Activated CD8-positive, alpha-beta memory T cell treated with anti-CD3 and anti-CD28 coated beads, Interleukin-2, amount 50 U/mL, for 48 hours (primary cell): ENCODE measurements at places on chromosomes 13 and 19.
A peak's percentile ranks its signal among the peaks of the same experiment; 100 is the strongest.

GRCh38 chr13:31891472-31891871 lies 140.1 kb upstream of the FRY start:
- no peak for DNase-seq

- no peak for DNase-seq
These were observed 58.3 kb downstream of the DOCK9 start for GRCh38 chr13:98919566-98919965.

GRCh38 chr19:1465191-1466016 lies 13.6 kb downstream of the C19orf25 start:
- DNase-seq, result peak; percentile 71

GRCh38 chr13:81697826-81698225 lies 1356.9 kb upstream of the SPRY2 start:
- DNase-seq, result no peak

GRCh38 chr19:33628921-33629825 lies 7.4 kb downstream of the CHST8 start:
- DNase-seq, result peak; percentile 28

- DNase-seq, result no peak
These were observed 64.2 kb downstream of the MCF2L start for GRCh38 chr13:113033054-113033850.

GRCh38 chr19:10033614-10034013 lies 20.3 kb downstream of the RDH8 start:
- no peak for DNase-seq

DNA sequence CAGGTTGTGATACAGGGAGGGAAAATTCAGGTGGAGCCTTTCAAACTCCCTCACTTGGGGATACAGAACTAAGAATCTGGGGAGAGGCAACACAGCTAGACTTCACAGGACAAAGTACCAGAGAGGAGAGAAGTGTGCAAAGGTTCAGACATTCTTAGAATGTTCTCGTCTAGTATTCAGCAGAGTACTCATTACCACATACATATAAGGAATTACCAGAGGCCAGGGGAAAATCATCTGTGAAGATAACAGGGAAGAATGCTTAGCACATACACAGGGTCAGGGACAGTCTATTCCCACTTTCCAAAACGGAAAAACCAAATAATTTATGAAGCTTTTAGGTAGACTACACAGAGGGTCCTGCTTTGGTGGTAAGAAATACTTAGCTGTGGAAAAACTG lies 58.1 kb downstream of the TRPC4 start:
- DNase-seq, result no peak

GRCh38 chr13:99034333-99035085 lies 56.6 kb upstream of the DOCK9 start:
- no peak for DNase-seq

DNA sequence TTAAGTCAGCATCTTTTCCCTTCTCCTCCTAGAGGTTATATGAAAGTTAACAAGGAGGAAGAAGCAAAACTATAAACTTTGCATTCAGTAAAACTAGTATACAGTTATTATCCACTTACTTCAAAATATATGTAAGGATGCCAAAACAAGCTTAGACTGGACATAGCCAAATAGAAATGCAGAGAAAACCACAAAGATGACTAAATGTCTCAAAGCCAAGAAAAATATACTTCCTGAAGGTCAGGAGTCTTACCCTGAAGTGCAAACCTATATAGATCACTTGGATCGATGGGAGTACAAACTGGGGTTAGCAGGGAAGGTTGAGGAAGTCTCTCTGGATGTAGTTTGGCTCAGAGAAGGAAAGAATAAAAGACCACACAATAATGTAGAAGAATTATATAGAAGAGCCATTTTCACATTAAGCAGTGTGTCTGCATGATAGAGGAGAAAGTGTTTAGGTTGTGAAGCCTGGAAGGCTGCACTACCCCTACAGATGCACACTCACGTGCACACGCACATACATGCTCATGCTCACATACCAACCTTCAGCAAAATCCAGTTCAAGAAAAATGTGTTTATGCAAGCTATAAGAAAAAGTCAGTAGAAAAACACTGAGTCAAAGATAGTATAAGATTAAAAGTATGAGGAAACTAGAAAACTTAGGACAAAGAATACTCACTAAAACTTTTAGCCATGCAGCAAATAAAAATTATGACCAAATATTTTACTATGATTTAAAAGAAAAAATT lies 112.1 kb upstream of the RXFP2 start:
- no peak for DNase-seq

- DNase-seq, result no peak
These were observed 310.4 kb downstream of the SPRY2 start for GRCh38 chr13:80030491-80030890.

GRCh38 chr13:76993021-76993420 lies 1.1 kb downstream of the CLN5 start:
- no peak for DNase-seq

- no peak for DNase-seq
These were observed 351.4 kb downstream of the KCNRG start for GRCh38 chr13:50366488-50367174.

GRCh38 chr19:55258476-55258827 lies 365 bp downstream of the PPP6R1 start:
- DNase-seq, result peak; percentile 76

GRCh38 chr19:36009220-36009619 lies 607 bp upstream of the SYNE4 start:
- peak; percentile 81 for DNase-seq
